Fibroblast of skin of back (primary cell): ENCODE measurements at places on chromosomes 6 and 20.

GRCh38 chr20:56922497-56922896, 293.4 kb downstream of the TFAP2C start:
- no peak for DNase-seq

- peak; percentile 62 for DNase-seq
Observed at GRCh38 chr6:18280084-18280483, 15.8 kb upstream of the DEK start.

DNA sequence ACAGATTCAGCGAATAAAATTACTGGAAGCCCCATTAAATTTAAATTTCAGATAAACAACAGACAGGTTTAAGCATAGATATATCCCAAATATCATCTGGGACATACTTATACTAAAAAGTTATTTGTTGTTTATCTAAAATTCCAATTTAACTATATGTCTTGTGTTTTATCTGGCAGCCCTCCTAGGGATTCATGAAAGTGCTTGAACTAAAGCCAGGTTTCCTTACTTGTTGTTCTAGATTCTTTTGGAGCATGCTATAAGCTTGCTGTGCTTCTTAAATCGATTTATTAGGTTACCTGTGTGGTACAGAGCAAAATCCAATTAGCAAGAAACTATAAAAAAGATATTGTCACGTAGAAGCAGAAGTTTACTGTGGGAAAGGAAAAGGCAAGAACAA, 202.5 kb upstream of the GMDS start:
- DNase-seq = no peak

DNA sequence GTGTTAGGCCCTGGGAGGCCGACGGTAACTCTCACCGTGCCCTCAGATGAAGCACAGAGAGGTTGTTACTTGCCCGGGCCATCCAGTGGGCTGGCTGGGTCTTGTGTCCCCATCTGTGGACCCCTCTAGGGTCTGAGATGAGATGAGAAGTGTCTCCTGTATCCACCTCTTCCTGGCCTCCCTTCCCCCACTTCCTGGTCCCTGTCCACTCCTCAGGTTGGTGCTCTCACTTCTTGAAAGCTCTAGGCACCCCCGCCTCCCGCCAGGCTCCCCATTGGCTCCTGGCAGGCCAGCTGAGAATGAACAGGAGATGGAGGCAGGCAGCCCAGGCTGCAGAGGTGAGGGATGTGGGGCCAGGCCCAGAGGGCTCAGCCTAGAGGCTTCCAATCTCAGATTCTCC, 1.5 kb downstream of the MMP24OS start:
- no peak for DNase-seq

GRCh38 chr6:117493470-117493869, 11.0 kb downstream of the DCBLD1 start:
- DNase-seq = no peak

DNA sequence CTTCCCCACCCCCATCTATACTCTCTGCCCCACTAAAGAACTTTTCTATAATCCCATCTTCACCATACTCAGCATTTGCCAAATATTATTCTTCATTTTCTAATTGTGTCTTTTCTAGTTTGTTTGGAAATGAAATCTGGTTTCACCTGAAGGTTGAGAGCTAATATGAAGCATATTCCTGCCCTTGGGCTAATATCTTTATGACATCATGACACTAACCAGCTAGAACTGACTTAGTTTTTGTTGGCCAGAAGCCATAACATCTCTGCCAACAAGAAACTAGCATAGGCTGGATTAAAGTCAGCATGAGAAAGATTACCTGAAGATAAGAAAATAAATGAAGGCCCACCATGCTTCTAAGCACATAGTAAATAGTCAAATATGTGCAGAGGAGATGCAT, 16.7 kb downstream of the UNC5CL start:
- DNase-seq = peak; percentile 42

GRCh38 chr20:53917145-53918019, 153.0 kb downstream of the BCAS1 start:
- peak; percentile 97 for DNase-seq

- no peak for DNase-seq
Observed at GRCh38 chr6:41429506-41430504, 94.4 kb downstream of the NCR2 start.

- peak; percentile 78 for DNase-seq
Observed at GRCh38 chr6:149443411-149444181, 41.2 kb downstream of the ZC3H12D start.
